ENCODE measurements at places on chromosomes 7 and 10. TPM values are rescaled to one million over a fixed set of nuclear protein-coding genes. Genes with fewer than 3 reads are reported as not detected.

Gene ADIRF
- 13.5 TPM for total RNA-seq

Gene CHAT
- total RNA-seq = not detected

Gene VAX1
- not detected for total RNA-seq

Gene IQUB
- under 0.01 TPM for total RNA-seq

Gene UTF1
- not detected for total RNA-seq

Gene ADCYAP1R1
- not detected for total RNA-seq

Gene LRRC61
- not detected for total RNA-seq

Gene VPS50
- 12.3 TPM for total RNA-seq

Gene DNAH11
- total RNA-seq = under 0.01 TPM

Gene MBLAC1
- 3.4 TPM for total RNA-seq

Gene CRHR2
- not detected for total RNA-seq

Gene ZNF282
- total RNA-seq = 20.1 TPM

Gene ACTA2
- 466 TPM for total RNA-seq

Gene SH2B2
- 7.3 TPM for total RNA-seq

Gene AGR2
- total RNA-seq = not detected

Gene CDHR3
- total RNA-seq = 1.4 TPM

Gene CD36
- total RNA-seq = 0.18 TPM

Gene SAMD9
- total RNA-seq = 5.6 TPM

Gene NSMCE4A
- total RNA-seq = 28.7 TPM

Gene METTL2B
- 20.9 TPM for total RNA-seq

Gene CAMK2B
- 0.97 TPM for total RNA-seq

Gene NOS3
- 5.4 TPM for total RNA-seq

Gene SUN3
- total RNA-seq = not detected

Gene GARIN1A
- total RNA-seq = under 0.01 TPM

Gene BICC1
- total RNA-seq = 81.6 TPM

Gene MTPN
- total RNA-seq = 110 TPM

Gene ANKRD22
- 1.3 TPM for total RNA-seq

Gene GPR141
- total RNA-seq = not detected

Gene OR2A42
- not detected for total RNA-seq

Gene CTAGE8
- total RNA-seq = not detected

Gene STOX1
- not detected for total RNA-seq

Gene DRGX
- total RNA-seq = not detected

Gene DMBT1
- not detected for total RNA-seq

Gene EBF3
- 38.5 TPM for total RNA-seq

Gene TMEM273
- not detected for total RNA-seq

Gene SOSTDC1
- not detected for total RNA-seq

Gene HGF
- 117 TPM for total RNA-seq

Gene CPA5
- not detected for total RNA-seq

Gene LRRC17
- total RNA-seq = 242 TPM

Gene LRIT1
- not detected for total RNA-seq

Gene UMAD1
- total RNA-seq = 6.0 TPM

Gene C10orf53
- total RNA-seq = not detected

Gene TFEC
- not detected for total RNA-seq

Gene RELN
- 0.18 TPM for total RNA-seq

Gene NXPH1
- not detected for total RNA-seq
